D341Med (cell line): ENCODE measurements at places on chromosomes 3 and 15.

DNA sequence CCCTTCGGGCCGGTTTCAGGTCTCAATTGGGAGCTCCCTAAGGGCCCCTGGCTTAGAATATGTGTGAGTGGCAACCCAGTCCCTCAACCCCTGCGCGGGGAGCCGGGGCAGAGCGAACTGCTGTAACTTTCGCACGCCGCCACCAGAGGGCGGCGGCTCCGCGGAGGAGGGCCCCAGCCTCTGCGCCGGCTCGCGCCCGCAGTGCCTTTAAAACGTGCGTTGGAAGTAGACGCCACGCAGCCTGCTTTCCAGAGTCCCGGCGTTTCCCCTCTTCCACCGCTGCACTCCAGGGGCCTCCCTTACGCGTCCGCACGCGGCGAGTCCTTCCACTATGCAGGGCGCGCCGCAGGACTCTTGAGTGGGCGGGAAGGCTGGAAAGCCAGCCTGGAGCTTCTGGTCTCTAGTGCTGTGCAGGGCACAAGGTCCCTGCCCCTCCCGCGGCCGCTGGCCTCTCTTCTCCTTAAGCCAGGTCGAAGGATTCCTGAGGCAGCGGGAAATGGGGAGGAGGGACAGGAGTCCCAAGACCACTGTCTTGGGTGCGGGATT, 23.7 kb upstream of the RNU6-1 start:
- peak; percentile 95 for DNase-seq

DNA sequence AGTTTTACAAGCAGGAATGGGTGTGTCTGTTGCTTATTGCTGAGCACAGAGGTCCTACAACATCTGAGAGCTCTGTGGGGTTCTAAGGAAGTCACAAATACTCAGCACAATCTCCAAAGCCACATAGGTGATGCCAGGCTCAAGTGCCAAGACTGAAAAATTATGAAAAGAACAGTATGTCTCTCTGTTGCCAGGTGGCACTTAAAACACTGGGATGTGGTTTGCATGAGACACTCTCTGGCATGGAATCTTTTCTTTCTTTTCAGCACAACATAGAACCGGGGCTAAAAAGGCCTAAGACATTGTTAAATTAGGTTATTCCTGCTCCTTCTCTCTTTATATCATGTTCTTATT, 127.3 kb upstream of the PRICKLE2 start:
- DNase-seq = no peak

DNA sequence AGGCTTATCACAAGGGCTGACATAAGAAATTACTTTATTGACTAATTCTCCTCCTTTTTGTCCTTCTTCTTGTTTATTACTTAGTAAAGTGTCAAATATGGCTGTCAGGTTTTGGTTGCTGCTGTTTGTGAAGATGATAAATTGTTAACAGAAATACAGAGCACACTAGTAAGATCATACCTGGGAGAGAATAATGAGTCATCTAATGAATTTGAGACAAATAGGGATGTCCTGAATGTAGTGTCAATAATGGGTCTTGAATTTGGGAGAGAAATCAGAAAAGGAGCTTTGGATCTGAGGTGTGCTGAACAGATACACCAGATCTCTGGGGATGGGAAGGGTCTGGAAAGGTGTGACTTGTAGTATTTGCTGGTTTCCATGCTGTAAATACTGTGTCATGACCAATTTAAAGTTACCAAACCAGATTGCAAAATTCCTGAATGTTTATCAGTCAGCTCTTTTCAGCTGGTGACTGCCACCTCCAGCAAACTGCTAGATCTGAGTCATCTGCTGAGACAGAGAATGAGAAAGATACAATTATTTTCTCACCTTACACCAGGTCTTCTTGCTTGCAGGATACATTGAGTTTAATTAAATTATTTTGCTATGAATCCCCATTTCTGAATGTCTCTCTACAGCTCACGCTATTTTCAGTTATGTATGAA, 76.7 kb upstream of the SATB1 start:
- DNase-seq = no peak

DNA sequence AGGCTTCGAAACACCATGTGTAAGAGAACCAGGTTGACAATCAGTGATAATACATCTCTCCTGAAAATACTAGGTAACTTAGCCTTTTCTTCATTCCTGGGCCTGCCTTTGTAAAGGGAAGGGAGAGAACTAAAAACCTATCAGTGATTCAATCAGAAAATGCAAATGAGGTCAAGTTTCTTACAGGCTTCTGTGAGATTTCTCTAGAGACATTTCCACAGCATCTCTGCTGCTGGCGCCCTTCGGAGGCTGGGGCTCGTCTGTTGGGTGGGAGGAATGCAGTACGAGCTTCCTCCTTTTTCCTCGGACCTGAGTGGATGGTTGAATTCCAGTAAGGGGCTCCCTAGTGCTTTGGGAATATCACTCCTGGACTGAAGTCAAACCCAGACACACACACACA, 340.4 kb upstream of the ICE2 start:
- no peak for DNase-seq

DNA sequence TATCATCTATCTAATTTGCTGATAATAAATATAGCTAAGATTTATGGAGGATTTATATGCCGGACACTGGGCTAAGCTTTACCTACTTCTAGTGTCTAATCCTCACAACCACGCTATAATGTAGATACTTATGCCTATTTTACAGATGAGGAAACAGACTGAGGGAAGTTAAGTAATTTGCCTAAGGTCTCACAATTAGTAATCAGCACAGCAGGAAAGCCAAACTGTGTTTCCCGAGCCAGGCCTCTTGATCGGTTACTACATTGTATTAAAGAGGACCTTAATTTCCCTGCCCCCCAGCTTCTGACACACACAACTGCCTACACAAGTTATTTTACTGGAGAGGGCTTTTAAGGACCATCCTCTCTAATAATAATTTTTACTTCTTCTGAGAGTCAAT, 40.9 kb downstream of the ONECUT1 start:
- no peak for DNase-seq

DNA sequence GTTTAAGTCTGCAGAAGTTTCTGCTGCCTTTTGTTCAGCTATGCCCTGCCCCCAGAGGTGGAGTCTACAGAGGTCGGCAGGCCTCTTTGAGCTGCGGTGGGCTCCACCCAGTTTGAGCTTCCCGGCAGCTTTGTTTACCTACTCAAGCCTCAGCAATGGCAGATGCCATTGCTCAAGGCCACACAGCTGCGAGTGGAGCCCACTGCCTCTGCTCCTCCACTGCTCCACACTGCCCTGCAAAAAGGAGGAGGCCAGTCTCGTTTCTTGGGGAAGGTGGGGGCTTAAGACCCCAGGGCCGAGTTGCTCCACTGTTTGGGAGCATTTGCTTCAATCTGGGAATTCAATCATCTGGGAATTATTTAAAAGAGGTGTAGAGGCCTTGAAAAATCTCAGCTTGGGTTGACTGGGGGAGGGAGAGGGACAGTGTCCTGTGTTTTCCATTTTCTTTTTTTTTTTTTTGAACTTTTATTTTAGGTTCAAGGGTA, 144.6 kb upstream of the MEF2A start:
- DNase-seq = no peak

DNA sequence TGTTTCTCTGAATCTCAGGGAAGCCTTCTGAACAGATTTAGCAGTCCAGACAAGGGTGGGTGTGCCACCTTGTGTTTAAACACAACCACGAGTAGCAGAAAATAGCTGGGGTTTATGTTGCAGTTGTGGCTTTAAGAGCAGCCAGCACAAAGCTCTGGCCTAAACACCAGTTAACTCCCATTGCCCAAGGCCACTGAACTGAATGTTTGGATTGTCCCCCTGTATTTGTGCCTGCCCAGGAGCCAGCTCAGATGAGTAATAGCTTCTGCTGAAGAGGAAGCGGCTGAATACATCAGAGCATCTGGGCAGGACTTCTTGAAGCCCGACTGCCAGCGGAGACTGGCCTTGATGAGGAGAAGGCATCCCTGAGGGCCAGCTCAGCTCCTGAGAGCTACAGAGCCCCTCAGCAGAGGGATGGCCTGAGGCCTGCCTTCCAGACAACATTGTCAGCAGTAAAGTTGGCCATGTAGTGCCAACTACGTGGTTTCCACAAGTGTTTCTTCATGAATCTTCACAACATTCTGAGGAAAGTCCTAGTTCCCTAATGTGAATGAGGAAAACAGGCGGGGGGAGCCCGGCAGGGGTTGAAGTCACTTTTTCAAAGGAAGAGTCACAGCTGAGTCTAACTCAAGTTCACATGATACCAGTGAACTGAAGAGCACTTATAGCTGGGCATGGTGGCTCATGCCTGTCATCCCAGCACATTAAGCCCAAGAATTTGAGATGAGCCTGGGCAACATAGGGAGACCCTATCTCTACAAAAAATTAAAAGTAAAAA, 65.8 kb upstream of the ZBTB38 start:
- DNase-seq = no peak

DNA sequence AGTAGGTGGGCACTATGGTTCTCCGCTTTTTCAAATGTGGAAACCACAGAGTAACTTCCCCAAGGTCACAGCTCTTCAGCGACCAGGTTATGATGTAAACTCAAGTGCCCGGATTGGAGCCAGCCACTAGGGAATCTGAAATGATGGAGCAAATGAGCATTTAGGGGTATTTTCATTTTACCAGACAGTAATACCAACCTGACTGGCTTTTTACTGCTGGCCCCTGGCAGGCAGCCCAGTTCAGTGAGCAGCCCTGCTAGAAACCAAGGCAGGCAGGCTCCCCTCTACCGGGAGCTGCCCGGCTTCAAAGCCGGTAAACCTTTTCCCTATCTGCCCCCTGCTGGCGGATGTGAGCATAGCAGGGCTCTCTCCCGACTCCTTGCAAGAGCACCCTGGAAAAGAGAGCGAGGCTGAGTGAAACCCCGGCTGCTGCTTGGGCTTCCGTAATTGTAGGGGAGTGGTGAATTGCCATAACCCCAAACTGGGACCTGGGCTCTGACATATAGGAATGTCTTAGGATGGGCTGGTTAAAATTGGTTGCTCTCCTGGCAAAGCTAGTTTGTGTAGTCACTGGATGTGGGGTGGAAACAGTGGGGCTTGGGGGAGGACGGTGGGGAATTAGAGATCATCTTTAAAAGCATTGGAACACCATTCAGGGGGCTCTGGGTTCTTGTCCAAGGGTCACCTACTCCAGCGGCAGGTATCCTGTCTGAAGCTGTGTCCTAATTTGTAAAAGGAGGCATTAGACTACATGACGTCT, 98.0 kb upstream of the TNFAIP8L3 start:
- peak; percentile 87 for DNase-seq

DNA sequence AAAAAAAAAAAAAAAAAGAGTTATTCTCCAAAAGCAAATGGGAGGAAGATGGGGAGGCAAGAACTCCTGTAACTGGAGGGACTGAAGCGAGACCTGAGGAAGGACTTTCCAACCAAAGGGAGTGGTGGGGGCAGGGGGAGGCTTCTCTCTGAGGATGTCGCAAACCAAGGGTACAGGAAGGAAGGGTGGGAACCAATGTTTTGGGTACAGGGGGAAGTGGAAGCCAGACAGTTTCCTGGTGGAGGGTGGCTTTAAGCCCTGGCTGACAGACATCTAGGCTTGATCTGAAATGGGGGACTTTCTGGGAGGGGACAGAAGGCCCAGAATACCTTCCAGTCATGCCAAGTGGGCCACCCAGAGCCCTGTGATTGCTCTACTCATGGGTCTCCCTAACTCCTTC, 27.0 kb downstream of the VIPR1 start:
- DNase-seq = no peak

DNA sequence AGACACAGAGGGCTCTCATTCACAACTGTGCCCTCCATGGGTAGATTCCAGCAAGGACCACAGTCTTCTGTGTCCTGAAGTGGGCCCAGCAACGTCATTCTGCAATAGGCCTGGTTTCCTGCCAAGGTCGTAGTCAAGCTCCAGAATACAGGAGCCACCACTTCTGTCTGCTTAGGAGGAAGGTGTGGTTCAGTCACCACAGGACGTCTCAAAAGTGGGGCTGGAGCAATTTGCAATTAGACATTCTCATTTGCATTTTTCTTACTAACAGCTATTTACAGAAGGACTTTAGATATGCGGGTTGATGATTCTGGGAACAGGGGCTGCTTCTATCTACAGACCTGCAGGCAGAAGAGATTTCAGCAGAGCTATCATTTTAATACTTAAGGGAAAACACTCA, 58.7 kb upstream of the MYRIP start:
- no peak for DNase-seq

DNA sequence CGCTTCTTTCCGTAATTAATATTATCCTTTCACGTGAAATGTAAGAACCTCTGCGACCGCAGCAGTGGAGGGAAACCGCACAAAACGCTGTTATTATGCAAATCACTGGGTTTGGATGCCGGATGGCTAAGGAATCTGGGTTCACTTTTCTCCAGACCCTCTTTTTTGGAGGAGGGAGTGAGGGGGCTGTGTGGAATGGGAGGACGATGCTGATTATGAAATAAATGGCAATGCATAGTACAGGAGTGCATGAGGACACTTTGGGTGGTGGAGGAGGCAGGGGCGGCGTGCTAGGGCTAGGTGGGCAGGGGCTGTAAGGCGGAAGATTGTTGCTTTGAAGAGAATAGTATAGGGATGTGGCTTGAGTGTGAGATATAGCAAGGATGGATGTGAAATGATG, 1.8 kb downstream of the CADM2 start:
- DNase-seq = no peak

GRCh38 chr15:60889491-60889890, 339.6 kb downstream of the RORA start:
- no peak for DNase-seq

DNA sequence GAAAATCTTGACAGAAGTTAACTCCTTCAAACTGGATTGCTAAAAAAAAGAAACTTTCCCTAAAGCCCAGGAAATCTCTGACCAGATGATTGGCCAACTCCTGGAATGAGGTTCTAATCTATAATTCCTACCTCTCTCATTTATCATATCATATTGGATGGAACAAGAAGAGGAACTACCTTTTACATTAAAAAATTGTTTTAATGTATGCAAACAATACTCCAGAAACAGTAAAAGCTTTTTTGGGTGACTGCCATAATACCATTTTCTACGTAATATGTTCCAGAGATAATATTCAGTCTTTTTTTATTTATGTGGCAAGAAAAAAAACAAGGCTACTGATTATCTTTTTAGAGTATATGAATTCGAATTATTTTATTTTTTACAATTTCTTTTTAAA, 204.4 kb downstream of the TUSC7 start:
- DNase-seq = no peak

DNA sequence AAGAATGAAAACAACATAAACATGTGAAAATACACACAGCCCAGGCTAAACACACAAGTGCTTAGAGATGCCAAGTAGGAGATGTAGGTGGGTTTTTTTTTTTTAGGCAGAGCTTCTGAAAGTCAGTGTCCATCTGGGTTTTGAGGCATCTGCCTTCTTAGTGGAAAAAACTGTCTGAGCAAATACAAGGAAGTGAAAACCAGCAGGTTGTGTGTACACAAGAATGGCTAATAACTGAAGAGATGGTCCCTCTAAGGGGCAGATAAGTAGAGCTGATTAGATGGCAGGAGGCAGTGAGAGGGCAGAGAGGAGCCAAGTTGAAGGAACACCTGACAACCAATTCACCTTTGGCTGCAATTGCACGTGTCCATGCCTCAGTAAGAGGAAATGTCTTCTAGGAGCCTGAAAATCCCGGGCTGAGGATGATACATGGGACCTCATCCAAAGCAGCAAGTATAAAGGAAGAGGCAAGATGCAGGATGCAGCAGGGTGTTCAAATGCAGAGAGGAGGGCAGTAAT, 34.9 kb downstream of the CYP19A1 start:
- DNase-seq = no peak
